NCI-H1105 treated with DMSO at 0.1 percent for 48 hours (cell line): ENCODE measurements at places on chromosomes 7 and 10.

DNA sequence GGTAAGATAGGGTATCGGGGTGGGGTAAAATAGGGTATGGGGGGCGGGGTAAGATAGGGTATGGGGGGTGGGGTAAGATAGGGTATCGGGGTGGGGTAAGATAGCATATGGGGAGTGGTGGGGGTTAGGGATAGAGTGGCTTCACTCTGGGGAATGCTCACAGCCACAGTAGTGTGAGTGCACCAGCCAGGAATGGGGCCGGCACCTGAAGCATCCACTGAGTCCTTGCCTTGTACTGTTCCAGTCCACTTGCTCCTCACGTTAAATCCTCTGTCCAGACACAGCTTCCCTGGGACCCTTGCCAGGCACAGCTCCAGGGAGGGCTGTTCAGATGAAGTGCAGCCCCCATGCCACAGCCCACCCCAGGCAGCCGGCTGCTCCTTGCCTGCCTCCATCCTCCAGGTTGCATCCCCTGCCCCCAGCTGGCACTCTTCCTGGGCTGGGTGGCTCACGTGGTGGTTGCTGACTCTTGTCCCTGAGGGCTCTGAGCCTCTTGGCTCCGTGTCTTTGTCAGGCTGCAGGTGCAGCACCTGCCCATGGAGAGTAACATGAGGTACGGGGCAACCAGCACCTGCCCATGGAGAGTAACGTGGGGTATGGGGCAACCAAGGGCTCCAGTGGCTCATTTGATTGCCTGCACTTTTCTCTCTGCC, 268.4 kb downstream of the TCERG1L start:
- DNase-seq: peak; percentile 63

- no peak for DNase-seq
These were observed 90.3 kb downstream of the FAM204A start for GRCh38 chr10:118251791-118252190.

DNA sequence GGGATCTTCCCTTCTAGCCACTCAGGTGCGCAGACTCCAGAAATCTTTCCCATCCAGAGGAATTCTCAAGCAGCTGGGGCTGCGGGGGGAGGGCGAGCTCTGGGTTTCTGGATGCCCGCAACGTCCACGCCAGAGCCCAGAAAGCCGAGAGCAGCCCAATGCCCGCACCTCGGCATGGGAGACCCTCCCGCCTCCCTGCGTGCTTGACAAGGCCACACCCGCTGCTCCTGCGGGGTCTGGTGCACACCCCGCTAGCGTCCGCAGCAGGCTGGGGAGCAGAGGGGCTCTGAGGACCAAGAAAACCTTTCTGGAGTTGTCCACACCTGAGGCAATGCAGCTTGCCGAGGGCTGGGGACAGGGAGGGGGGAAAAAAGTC, 66.2 kb downstream of the SLC29A4 start:
- no peak for DNase-seq

- no peak for DNase-seq
These were observed 234.1 kb downstream of the PTEN start for GRCh38 chr10:88097536-88097935.

DNA sequence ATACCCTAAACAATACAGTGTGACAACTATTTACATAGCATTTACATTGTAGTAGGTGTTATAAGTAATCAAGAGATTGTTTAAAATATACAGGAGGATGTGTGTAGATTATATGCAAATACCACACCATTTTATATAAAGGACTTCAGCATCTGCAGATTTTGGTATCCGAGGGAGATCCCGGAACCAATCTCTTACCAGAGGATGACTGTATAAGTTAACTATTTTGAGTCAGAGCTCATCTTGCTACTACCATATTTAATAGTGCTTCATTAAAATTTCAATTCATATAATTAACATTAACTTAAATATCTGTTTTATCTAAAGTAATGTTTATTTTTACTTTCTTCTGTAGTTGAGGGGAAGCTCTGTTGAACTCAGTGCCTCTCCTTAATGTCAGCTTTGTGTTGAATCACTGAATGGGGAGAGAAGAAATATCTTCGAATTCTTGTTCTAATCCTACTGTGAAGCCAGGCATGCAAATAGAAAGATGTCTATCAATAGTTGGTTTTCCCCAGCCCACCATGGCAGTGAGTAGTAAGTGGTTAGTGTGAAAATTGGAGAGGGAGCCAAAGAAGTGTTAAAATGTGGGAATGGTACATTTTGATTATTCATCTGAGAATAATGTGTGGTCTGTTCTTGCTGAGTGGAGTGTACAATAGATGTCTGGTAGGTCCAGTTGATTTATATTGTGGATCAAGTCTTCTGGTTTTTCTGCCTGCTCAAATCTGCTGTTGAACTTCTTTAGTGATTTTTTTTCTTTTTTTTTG, 90.1 kb upstream of the CYP26C1 start:
- no peak for DNase-seq

DNA sequence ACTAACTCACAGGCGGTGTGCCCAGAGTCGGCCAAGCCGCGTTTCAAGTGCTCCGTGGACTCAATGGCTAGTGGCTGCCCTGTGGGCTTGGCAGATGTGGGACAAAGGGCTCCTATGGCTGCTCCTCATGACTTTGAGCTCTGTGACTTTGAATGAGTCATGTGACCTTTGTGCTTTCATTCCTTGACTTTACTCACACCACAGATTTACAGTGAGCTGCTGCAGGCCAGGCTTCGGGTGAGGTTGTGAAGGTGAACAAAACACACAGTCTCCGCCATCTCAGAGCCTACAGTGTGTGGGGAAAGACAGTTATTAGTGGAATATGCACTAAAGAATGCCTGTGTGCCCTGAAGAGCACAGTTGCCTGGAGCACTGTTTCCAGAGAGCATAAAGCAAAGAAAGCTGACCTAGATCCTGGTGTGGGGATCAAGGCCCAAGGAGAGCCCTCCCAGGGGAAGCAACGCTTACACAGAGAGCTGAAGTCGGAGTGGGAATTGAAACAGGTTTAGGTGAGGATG, 29.7 kb upstream of the PLEKHA1 start:
- DNase-seq: no peak

DNA sequence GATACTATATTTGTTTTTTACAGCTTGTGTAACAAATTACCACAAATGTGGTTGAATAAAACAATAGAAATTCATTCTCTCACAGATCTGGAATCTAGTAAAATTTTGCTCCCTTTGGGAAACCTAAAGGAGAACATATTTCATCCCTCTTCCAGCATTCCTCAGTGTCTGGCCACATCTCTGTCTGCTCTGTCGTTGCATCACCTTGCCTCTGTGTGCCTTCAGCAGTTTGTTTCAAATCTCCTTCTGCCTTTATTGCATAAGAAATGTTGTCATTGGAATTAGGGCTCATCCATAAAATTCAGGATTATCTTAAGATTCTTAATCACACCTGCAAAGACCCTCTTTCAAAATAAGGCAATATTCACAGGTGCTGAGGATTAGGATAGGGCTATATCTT, 14.5 kb downstream of the OR2A14 start:
- no peak for DNase-seq

- DNase-seq: no peak
These were observed 70.4 kb downstream of the SLC35B4 start for GRCh38 chr7:134246347-134246746.

GRCh38 chr7:66505531-66506451, 122.9 kb upstream of the KCTD7 start:
- peak; percentile 40 for DNase-seq

DNA sequence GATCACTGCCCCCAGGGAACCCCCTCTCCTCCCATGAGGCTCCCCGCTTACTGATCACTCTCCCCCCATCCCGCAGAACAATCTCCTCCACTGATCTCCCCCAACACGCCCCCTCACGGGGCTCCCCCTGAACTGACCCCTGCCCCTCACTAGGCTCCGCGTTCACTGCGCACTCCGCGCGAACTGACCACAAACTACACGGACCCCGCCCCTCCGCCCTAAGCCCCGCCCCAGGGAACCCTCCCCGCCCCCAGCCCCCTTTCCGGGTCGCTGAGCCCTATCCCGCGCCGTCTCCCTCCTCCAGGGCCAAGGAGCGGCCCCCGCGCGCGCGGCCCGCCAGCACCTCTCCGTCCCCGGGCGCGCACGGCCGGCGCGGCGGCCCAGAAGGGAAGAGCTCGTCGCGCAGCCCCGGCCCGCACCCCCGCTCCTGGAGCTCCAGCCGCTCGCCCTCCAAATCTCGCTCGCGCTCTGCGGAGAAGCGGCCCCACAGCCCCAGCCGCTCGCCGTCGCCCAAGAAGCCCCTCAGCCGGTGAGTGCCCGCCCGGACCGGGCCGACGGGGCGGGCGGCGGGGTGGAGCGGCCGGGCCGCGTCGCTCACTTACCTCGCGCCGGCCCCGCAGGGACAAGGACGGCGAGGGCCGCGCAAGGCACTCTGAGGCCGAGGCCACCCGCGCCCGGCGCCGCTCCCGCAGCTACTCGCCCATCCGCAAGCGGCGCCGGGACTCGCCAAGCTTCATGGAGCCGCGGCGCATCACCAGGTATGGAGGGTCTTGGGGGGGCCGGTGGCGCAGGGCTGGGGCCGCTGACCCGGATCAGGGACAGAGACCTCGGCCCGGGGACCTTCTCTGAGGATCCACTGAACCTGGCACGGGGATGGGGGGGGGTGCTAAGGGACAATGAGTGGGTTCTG, 19.9 kb upstream of the HSPB1 start:
- no peak for DNase-seq

DNA sequence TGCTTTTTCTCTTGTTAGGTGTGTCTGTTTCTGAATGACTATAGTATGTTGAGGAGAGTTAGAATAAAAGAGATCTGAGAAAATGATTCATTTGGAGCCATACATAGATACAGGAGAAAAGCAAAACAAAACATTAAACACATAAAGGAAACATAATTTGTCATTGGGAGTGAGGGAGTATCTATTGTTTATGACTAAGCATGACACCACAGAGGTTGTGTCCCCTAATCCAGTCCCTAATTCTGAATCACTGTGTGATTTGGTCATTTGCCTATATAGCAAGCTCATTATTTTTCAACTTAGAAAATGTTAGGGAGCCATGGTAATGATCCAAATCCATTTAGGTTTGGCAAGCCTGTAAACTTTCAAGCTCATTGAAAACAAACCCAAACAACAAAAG, 132.3 kb upstream of the BMPER start:
- DNase-seq: no peak

DNA sequence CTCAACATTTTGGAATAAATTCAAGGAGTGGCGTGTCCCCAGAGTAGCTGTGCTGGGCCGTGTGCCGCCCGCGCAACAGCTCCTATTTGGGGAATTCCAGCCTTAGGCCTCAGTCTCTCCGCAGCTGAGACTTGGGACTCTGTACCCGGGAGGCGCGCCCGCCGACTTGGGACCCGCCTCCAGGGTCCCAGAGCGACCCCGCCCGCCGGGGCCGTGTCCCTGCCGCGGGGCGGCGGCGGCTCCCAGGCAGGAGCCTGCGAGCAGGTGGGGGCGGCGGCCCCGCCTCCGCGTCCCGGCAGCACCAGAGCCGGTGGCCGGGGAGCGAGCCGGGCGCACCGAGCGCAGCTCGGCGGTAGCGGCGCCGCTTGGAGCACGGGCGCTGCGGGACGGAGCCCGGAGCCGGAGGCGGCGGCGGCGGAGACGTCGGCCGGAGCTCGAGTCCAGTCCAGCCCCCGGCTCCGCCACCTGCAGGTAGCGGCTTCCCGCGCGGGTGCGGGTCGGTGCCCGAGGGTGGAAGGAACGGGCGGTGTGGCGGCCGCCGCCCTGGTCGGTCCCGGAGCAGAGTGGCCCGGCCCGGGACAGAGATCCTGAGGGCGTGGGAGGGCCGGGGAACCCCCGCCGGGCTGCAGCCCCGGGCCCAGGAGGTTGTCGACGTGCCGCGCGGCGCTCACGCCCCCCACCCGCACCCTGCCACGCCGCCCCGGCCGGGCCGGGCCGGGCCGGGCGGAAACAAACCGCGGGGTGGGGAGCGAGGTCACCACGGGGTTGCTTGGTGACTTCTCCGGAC, at the start of gene WIPF3:
Gene WIPF3, plus strand, starts transcription at position 301 of the 787 bp plus-strand sequence. CDS start 28,217 bp downstream, outside the sequence.
- peak; percentile 13 for DNase-seq

DNA sequence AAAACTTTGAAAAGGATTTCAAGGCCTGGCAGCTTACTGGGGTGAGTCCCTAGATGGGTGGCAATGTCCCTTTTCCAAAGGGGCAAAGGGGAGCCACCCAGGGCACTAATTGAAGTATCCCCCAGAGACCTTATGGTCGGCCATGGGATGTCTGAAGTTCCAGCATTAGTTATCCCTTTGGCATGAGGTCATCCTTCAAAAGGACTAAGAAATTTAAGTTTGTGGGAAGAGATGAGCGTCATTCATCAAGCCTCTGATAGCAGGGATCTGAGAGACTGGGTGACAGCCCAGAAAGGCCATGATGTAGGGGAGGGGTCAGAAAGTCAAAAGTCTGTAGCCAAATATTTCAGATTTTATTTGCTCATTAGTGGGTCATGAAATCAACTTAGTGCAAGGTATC, 195.3 kb downstream of the ZNF438 start:
- DNase-seq: no peak

GRCh38 chr10:26524161-26524896, 86.2 kb downstream of the APBB1IP start:
- DNase-seq: peak; percentile 8

DNA sequence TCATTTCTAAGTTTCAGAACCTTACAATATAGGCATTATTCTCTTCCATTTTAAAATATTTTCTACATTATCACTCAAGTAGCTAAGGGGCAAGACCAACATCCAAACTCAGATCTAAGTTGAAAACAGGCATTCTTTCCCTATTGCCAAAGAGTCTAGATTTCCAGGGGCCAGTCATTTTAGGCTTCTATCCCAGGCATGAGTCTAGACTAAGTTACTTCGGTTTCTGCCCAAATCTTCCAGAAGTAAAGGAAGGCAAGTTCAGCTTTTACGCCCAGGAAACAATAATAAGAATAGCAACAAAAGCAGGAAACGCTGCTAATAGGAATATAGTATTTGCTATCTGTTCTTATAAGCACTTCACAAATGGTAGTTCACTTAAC, 189.9 kb downstream of the DGKI start:
- no peak for DNase-seq
